Right lobe of liver (tissue), 6 donors: ENCODE measurements at places on chromosomes 13 and 19.
A peak's percentile ranks its signal among the peaks of the same experiment; 100 is the strongest.

DNA sequence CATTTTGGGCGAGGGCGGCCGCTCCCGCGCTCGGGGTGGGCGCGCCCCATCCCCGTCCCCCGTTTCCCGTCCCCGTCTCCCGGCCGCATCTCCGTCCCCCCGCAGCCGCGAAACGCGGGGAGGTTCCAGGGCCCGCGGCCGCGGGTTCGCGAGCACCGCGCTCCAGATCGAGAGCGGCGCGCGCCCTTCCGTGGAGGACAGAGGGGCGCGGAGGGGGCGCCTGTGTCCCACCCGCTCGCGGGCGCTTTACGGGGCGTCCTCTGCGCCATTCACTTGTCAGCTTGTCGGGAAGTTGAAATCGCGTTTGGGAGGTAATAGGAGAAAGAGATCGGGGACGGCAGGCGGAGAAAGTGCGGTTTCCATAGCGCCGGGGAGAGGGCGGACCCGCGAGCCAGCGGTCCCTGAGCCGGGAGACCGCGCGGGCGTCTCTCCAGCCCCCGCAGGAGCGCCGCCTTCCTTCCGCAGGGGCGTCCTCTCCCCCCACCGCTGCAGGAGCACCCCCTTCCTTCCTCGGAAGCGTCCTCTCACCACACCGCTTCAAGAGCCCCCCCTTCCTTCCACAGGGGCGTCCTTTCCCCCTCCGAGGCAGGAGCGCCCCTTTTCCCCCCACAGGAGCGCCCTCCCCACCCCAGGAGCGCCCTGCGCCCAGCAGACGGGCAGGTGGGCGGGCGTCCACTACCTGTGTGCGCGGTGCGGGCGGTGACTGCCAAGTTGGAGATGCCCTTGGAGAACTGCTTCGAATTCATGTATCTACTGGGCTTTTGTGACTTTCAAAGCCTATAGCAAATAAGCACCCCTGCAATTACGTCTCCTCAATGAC, 962 bp upstream of the IRS2 start:
- DNase-seq = peak; percentile 62

DNA sequence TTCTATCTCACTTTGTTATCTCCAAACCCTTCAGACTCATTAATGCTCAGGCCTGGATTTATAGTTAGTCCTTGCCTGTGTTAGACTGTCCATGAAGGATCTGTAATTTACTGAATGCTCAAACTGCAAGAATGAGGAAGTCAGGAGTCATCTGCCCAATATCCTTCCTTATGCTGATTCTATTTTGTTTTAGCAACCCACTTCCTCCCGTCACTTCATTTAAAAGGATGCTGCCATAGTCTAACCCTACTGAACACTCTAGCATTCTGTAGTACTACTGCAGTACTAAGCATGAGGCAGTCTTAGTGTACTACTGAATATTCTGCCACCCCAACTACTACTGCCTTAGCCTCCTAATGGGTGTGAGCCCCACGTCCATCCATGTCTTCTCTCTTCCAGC, 1.5 kb downstream of the FCAR start:
- DNase-seq = no peak

GRCh38 chr19:6803036-6803404, 30.5 kb downstream of the VAV1 start:
- no peak for DNase-seq

DNA sequence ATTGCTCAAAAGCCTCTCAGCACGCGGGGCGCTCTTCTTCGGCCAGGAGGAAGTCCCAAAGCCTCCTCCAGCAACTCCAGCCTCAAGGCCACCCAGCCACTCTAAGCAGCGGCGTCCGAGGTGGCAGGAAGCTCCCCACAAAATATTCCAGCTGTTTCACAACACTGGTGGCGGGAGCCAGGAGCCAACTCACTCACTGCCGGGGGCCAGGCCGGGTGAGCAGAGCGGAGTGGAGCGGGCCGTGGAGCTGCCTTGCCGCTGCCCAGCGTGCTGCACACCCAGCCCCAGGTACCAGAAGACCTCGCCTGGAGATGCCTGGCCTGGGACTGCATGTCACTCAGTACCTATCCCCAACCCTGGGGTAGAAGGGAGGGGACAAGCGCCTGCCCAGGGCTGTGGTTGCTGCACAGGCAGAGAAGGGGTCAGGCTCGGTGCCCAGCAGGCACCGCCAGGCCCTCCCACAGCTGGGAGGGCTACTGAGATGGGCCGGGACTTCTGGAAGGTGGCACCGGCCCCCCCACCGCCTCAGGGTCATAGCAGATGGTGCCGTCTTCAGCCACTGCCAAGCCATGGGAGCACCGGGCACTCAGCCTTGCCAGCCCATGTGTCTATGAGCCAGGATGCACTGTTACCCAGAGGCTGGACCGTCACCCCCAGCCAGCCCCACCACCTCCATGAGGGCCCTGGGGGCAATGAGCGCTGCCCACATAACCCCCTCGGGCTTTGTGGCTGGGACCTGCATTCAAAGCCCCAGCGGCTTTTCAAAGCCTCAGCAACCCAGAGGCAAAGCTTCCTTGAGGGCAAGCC, 59.2 kb downstream of the MLLT1 start:
- peak; percentile 68 for DNase-seq

DNA sequence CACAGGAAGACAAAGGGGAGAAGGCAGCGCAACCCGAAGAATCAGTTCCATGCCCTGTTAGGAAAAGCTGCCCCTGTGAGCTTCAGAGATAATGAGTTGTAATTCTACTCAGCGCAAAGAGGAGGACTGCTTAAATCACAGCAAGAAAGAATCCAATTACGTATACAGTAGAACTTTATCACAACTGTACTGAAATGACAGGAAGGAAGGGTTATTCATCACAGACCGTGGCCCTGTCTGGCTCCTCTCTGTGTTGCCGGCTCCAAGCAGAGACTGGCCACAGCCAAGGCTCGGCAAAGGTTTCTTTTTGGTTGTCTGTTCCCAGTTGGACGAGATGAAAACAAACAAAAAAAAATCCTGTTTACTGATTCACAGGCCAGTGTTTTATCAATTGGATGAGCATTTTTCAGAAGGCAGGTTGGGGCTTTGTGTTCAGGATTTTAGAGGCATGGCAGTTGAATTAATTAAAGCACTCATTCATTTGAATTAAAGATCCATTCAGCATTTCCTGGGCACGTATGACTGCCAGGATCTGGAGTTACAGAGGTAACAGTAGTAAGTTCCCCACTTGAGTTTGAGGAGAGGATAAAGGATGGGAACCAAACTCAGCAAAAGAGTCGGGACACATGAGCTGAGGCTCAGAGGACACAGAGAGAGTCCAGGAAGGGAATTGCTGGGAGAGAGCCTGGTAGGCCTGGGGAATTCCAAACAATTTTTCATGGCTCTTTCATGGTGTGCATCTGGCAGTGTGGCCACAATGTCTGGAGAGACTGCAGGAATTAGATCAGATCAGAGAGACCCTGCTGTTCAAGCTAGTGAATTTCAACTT, 341.0 kb downstream of the DNAJC15 start:
- no peak for DNase-seq

- DNase-seq = no peak
Measured at GRCh38 chr19:33667141-33667650, 45.4 kb downstream of the CHST8 start.

- DNase-seq = no peak
Measured at GRCh38 chr19:41478171-41478570, 35.2 kb downstream of the ERICH4 start.

DNA sequence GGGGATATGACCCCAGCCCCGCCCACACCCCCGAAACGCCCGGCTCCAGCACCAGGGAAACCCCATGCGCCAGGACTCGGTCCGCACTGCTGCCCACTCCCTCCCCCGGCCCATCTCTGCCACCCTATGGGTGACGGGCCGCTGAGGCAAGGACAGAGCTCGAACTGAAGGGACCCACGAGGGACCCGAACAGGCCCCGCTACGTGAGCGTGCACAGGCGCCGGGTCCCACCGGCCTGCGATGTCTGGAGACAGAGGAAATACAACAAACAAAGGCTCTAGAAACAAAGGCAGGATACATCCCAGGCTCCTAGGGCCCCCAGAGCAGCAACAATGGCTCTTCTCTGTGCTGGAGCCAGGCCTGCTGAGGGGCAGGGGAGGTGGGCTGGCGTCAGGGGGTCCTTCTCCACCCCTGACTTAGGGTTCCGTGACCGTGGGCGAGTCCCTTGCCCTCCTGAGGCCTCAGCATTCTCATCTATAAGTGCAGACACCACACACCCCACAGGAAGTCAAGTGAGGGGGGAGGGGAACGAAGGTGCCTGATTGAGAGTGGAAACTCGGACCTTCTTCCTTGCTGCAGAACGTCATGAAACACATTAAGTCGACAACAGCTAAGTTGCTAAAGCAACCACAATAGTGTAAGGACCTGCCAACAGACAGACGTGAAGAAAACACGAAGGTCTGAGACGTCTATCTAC, 3.1 kb downstream of the ABHD17A start:
- peak; percentile 34 for DNase-seq

DNA sequence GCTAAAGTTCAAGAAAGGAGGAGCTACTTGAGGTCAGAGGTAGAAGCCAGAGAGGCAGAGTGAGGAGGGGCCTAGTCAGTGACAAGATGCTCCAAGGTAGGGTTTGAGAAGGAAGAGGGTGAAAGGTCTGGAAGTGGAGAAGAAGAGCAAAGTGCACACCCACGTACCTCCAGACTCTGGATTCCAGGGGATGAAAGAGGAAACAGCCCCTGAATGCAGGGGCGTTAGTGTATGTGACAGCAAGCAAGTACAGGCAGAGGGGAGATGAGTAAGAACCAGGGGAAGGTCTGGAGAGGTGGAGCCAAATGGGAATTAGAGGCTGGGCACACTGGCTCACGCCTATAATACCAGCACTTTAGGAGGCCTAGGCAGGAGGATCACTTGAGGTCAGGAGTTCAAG, 8.7 kb downstream of the RPS28 start:
- DNase-seq = no peak

DNA sequence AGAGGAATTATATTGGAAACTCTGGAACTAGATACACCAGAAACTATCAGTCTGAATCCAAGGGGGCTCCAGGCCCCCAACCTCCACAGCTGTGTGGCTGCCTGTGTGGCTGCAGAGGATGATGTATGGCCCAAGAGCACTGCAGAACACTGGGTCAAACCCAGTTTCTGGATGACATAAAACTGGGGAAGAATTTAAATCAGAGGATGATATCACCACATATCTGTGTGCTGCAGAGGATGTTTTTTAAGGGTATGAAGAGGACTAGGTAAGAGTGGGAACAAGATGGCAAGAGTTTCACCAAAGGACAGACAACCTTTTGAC, 226.4 kb downstream of the SUCLA2 start:
- DNase-seq = no peak

- no peak for DNase-seq
Measured at GRCh38 chr19:28594737-28595136, 618.2 kb downstream of the UQCRFS1 start.

DNA sequence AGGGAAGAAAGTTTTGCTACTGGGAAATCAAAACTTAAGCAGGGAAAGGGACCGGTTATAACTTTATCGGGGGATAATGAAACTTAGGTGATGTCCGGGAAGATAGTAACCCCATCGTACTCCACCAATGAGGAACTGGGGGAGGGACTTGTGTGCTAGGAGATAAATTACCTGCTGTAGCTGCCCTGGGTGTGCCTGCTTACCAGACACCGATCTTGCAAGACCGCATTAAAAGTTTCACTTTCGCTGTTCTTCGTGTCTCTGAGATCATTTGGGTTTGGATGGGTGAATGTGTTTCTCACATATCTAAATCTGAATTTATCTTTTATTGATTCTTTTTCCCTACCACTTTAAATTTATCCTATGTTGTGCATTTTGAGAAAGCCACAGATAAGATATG, 381.4 kb downstream of the SLITRK6 start:
- DNase-seq = no peak
